Amniotic epithelial cell (primary cell): ENCODE measurements at places on chromosomes 4 and X.
A peak's percentile ranks its signal among the peaks of the same experiment; 100 is the strongest.

GRCh38 chr4:11506194-11506593 is 77.5 kb upstream of the HS3ST1 start:
- no peak for DNase-seq

DNA sequence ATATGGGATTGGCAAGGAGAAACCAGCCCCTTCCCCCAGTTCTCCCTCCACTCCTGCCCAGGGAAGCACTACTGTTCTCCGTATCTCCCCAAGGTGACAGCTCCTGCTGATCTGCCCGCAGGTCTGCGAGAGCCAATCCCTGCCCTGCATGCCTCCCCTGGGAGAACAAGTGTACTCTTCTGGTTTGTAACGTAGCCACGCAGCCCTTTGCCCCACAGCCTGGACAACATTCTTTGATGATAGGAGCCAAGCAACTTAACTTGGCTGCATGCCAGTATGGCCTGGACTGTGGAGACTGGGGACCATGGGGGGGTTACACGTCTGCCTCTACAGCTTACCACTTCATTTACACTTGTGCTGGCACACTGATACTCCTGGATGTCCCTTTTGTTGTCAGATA is 2.0 kb downstream of the STBD1 start:
- DNase-seq, result no peak

- DNase-seq, result no peak
Measured at GRCh38 chr4:114385195-114385985, 213.2 kb upstream of the UGT8 start.

DNA sequence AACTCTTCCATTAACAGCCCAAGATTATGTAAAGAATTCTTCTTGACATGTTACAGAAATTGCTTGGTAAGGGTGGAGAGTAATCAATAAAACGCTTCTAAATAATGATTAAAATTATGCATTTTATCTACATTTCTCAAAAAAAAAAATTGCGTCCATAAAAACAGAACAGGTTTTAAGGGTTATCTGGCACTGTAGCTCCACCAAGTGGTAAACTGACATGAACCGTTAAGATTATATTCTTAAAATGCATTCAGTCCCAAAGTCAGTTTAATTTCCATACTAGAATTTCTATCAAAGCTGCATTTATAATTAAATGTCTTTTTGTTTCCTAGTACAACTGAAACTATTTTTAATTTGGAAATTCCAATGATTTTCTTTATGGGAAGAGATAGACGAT is 214.0 kb upstream of the UGT8 start:
- DNase-seq, result peak; percentile 50

DNA sequence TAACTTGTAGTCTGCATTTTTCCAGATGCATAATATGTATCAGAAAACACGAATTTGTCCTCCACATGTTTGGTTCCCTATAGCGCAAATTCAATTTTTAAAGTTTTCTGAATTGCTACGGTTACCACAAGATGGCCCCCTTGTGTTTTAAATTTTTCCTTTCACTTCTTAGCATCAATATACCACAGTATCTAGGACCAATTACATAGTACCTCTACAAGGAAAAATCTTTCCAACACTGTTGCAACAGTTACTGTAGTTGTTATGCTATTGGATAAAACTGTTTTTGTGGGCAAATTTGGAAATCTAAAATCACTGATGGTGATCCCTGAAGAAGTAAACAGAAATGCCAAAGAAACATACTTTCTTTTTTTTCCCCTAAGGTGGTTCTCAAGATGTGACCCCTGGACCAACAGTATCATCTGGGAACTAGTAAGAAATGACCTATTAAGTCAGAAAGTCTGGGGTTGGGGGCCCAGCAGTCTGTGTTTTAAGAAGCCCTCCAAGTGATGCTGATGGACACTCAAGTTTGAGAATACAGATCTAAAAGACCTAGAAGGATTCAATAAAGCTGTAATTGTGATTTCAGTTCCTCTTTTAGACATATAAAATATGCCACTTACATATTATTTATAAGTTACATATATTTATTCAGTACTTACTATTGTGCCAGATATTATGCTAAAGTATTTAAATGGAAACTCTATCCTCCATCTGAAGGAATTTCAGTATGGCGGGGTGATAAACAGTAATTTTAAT is 3.1 kb downstream of the ZGRF1 start:
- DNase-seq, result peak; percentile 55

- peak; percentile 58 for DNase-seq
Measured at GRCh38 chr4:139710073-139710472, 44.5 kb downstream of the MGST2 start.

GRCh38 chrX:33741807-33742206 is 390.3 kb downstream of the FAM47A start:
- no peak for DNase-seq

DNA sequence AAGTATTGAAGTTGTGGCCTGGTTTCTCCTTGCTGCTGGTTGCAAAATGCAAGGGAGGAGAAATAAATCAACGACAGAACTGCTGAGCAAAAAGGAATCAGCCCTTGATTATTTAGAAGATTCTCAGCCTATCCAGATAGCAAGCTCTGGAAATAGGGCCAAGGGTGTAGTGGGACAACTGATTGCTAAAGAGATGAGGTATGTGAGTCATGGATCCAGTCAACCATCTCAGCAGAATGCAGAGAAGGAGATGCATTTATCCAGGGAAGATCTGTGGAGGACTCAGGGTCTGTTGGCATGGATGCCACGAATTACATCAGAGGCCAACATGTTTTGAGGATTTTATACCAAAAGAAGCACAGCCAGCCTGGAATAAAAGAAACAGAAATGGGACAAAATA is 36.7 kb downstream of the FOXR2 start:
- DNase-seq, result no peak

- DNase-seq, result no peak
Measured at GRCh38 chr4:94277534-94277933, 65.1 kb downstream of the HPGDS start.

DNA sequence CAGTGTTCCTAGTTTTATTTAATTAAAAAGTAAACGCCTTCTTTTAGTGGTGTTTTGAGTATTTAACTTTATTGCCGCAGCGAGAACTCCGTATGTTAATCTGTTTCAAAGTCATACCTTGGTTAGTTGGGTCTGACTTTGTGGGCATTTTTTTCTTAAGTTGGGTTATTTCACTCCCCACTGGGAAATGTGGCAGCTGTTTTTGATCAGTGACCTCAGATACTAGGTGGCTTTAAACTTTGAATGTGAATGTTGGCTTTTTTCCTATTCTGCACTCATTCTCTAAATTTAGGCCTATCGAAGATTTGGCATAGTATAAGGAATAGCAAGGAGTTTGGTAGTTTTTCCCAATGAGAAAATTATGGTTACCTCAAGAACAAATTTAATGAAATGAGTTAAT is 85.9 kb downstream of the FIP1L1 start:
- DNase-seq, result no peak

GRCh38 chr4:70628444-70628843 is at the start of gene ENAM:
Gene ENAM, plus strand, starts transcription at chr4:70628744. Its CDS starts 757 bp downstream, at chr4:70629501.
- no peak for DNase-seq

DNA sequence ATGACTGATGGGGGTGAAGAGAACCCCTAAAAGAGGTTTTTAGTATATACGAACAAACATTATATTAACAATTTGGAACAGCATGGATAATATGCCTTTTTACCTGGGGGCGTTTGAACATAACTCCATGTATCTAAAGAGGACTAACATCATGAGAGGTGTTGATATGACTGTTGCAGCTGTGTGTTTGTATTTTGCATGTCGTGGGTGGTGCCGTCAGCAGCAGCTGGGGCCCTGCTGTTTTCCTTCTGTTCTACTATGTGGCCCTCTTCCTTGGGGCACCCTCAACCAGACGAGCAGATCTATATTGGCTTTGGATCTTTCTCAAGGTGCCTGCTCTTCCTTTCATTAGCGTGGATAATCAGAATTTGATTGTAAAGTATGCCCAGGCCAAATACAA is 11.2 kb downstream of the GBA3 start:
- no peak for DNase-seq

- peak; percentile 87 for DNase-seq
Measured at GRCh38 chr4:68366600-68366999, 16.7 kb upstream of the YTHDC1 start.

DNA sequence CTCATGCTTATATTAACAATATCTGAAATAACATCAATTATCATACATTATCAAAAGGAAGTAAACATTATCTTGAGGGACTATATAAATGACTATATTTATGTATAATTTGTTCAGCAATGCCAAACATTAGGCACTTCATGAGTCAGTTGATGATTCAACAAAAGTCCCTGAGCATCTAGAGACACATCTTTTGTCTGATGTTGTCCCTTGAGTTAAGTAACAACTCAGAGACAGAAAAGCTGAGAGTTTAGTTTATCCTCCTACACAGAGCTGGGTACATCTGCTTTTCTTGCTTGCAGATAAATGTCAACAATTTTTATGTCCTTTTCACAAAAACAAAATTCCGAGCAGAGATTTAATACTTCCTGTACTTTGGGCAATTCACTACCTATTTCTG is 311.1 kb downstream of the INPP4B start:
- DNase-seq, result no peak

- DNase-seq, result no peak
Measured at GRCh38 chr4:160864253-160864652, 1299.5 kb downstream of the FSTL5 start.

- no peak for DNase-seq
Measured at GRCh38 chr4:71709961-71710360, 73.9 kb downstream of the GC start.

GRCh38 chr4:141891260-141892120 is 255.1 kb downstream of the IL15 start:
- DNase-seq, result no peak

DNA sequence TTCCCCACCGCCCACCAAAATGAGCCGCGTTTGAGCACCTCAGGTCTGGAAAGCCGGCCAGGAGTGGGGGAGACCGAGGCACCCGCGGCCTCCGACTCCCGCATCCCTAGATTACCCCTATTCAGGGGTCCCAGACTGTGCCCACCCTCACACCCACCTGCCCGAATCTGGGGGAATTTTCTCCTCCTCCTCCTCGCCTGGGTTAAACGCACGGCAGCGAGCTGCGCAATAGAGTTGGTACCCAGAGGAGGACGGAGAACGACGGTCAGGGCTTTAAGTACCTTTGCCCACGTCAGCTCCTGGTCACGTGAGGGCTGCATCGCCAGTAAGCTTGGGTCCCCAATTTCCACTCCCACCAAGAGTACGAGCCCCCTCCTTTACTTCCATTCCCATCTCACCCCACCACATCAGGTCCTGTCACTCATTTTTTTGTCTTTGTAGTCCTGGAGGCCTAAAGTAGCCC is at the start of gene ARMCX2:
ARMCX2 (minus strand) TSS at position 250 of the 463 bp plus-strand sequence. CDS start 2,262 bp downstream, outside the sequence.
- peak; percentile 51 for DNase-seq

DNA sequence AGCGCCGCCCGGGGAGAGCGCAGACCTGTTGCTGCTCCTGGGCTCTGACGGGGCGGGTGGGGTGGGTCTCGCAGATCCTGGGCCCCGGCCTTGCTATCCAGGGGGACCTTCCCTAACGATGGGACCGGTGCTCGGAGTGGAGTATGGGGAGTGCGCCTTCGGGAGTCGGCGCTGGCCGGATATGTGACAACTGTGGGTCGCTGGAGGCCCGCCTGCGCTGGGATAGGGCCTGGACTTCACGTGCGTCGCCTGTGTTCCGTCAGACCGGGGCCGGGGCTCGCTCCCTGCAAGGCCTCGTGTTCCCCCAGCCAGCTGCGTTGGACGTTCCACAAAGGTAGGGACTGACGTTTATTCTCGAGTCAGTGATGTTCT is 1.3 kb downstream of the TBL1X start:
- DNase-seq, result no peak

DNA sequence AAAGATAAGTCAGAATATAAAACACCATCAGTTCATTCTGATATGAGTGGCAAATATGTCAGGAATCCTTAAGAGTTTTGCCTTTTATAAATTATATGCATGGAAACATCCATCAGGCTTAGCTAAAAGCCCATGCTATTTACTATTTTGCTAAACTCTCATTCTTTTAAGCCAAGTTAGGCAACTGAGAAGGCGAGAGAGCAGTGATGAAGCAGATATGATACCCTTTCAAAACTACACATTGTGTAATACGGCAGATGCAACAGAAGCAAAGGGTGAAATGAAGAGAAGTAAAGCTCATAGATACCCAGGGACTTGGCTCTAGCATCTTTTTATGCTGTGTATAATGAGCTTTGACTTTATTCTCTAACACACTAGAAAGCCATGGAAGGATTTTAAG is 95.8 kb downstream of the SLIT2 start:
- DNase-seq, result peak; percentile 91

DNA sequence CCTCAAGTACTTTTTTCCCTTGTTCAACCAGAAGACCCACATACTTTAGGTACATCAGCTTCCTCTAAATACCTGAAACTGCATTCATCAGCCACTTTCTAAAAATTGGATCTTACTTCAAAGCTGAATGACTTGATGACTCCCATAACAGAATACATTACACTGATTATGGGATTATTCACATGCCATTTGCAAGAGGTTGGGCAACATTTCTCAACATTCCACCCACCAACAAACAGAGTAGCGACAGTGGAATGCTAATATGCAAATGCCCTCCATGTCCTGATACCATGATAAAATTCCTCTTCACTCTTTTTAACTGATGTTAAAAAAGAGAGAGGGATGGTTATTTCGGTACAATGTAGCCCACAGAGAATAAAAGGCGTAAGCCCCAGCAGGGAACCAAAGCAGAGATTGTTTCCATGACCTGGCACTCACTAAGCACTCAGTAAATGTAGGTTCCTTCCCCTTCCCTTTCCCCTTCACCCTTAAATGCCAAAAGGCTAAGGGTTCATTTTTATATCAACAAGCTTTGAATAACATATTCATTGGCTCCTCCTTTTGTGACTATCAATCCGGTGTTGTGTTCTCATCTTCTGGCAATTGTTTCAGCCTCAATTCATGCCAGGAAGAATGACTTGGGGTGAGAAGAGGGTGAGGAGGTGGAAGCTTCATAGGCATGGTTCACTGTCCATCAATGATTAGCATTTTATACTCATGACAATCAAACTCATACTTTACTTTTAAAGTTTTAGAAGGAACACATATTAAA is 317.2 kb downstream of the DHX15 start:
- DNase-seq, result no peak

DNA sequence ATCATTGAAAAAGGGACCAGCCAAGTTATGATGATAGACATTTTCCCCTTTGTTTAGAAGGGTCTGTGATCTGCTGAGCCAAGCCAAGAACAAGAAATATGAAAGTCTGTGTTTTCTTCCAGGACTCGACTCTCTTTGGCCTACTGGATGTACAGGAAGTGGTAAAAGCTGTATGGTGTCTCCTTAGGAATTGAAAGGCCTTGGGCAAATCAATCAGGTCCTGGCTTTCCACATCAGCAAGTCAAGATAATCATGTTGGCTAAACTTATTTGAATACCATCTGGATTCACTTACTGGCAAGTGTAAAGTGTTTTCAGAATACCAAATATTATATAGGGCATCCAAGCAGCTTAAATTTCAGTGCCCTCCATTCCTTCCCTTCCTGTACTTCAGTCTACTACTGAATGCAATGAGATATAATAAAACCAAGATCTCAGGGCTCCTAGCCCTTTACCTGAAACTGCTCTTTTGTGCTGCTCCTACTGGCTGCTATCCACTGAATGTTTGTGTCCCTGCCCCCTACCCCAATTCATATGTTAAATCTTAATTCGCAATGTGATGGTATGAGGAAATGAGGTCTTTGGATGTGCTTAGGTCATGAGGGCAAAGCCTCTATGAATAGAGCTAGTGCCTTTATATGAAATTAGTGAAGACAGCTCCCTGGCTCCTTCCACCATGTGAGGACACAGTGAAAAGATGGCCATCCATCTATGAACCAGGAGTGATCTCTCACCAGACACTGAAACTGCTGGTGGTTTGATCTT is 578.0 kb downstream of the SPRY1 start:
- no peak for DNase-seq
